Progenitor cell of endocrine pancreas (in vitro differentiated cells): ENCODE measurements at places on chromosomes 4 and X. TPM values are rescaled to one million over a fixed set of nuclear protein-coding genes. Genes with fewer than 3 reads are reported as not detected.

- H3K27me3 ChIP-seq = no peaks in the 10 kb centered on the region
- H3K4me1 ChIP-seq = no peaks in the 10 kb centered on the region
- H3K27ac ChIP-seq = no peak overlapping the region
- H3K4me3 ChIP-seq = no peak overlapping the region
These were observed 134.6 kb downstream of the ATP10D start for GRCh38 chr4:47619691-47620090.

GRCh38 chr4:108043526-108043925 is 53.8 kb downstream of the HADH start:
- H3K27me3 ChIP-seq = no peaks in the 10 kb centered on the region
- no peaks in the 10 kb centered on the region for H3K4me1 ChIP-seq
- H3K36me3 ChIP-seq = no peaks in the 10 kb centered on the region
- DNase-seq = no peak
- H3K4me3 ChIP-seq = no peak overlapping the region

- DNase-seq = no peak
- no peaks in the 10 kb centered on the region for H3K27me3 ChIP-seq
- no peak overlapping the region for H3K27ac ChIP-seq
These were observed 11.8 kb upstream of the ZNF630 start for GRCh38 chrX:48083212-48083611.

DNA sequence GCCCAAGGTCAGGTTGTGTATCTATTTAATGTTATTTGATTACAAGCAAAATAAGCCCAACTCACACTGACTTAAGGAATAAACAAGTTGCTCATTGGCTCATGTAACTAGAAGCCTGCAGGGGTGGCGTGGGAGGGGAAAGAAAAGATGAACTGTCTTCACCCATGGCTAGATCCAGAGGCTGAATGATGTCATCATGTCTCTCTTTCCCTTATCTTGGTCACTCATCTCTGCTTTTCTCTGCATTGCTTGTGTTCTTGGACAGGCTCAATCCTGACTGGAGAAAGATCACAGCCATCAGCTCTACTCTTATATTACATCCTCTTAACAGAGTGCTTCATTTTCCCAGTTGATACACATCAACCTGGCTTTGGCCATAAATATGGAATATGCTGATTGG is 290.0 kb upstream of the DIAPH2 start:
- H3K27me3 ChIP-seq = no peaks in the 10 kb centered on the region
- H3K4me3 ChIP-seq = no peak overlapping the region
- no peaks in the 10 kb centered on the region for H3K36me3 ChIP-seq
- H3K27ac ChIP-seq = no peak overlapping the region
- H3K4me1 ChIP-seq = no peaks in the 10 kb centered on the region
- no peak for DNase-seq

DNA sequence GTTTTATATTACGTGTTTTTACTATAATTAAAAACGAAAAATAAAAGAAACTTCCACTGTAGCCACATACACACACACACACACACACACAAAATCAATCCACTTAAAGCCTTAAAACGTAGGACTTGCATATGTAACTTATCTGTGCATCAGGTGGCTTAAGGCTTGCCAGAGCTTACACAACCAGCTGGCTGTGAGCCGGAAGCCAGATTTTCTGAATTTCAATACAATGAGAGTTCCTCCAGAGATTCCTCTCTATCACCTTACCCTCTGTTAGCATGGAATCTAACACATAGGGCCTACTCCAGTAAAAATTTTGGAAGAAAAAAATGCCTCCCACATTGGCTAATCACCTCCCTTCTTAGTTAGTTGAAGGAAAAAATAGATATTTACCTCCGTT is 27.9 kb upstream of the SLITRK4 start:
- H3K4me1 ChIP-seq = no peaks in the 10 kb centered on the region
- no peak overlapping the region for H3K27ac ChIP-seq
- H3K4me3 ChIP-seq = no peak overlapping the region

GRCh38 chr4:150501009-150501727 is 80.8 kb upstream of the MAB21L2 start:
- H3K27ac ChIP-seq = no peak overlapping the region
- no peak for DNase-seq
- H3K4me1 ChIP-seq = peaks cover 3% of the 10 kb centered on the region
- H3K36me3 ChIP-seq = peaks cover 18% of the 10 kb centered on the region
- no peak overlapping the region for H3K4me3 ChIP-seq

DNA sequence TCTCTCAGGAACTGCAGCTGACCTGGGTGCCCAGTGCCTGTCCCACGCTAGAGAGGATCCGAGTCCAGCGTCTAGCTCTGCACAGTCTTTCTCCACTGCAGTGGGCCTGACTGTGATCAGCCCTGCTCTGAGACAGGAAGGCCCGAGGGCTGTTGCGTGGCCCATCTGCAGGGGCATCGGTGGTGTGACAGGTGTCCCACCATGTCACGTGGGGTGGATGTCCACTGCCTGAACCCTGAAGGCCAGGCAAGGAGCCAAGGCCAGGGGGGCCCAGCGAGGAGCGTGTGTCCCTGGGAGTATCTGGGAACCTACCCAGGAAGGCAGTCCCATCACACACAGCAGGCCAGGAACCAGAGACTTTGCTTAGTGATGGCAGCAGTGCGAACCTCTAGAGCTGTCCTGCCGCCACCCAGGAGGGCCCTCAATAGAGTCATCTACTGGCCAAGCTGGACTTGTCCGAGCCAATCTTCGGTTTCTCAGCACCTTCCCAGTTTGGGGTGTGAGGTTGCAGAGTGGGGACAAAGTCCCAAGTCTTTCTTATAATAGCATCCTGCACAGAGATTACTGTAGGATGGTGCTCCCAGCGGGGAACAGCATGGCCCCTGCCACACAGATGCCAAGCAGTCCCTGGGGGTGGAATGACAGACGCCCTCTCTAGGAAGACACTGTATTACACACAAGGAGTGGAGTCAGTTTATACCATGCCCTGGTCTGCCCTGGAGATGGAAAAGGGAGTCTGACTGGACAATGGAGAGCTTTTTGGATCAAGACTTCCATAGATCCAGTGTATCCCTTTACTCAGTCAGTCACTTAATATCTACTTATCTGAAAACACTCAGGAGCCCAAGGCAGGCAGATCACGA is 38.3 kb downstream of the DCTD start:
- peaks cover 11% of the 10 kb centered on the region for H3K4me1 ChIP-seq
- DNase-seq = no peak
- no peak overlapping the region for H3K27ac ChIP-seq
- H3K36me3 ChIP-seq = peaks cover 30% of the 10 kb centered on the region
- peaks cover 7% of the 10 kb centered on the region for H3K27me3 ChIP-seq
- no peak overlapping the region for H3K4me3 ChIP-seq

DNA sequence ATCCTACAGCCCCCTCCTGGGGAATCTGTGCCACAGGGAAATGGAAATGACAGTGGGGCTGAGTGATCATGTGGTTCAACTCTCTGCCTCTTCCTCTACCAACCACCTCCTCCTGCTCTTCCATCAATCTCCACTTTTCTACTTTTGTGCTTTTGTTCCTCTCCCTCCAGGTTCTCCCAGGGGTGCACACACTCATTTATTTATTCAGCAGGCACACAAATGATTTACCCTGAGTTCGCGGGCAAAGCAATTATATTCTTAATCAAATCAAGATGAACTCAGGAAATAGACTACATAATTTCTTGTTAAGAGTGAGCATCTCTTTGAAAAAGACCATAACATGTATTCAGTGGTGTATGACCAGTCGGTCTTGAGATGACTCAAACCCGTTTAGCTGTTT is 69.2 kb downstream of the VCX3A start:
- H3K27ac ChIP-seq = no peak overlapping the region
- peaks cover 20% of the 10 kb centered on the region for H3K4me1 ChIP-seq
- H3K27me3 ChIP-seq = no peaks in the 10 kb centered on the region
- H3K4me3 ChIP-seq = no peak overlapping the region
- no peak for DNase-seq
- H3K36me3 ChIP-seq = no peaks in the 10 kb centered on the region

DNA sequence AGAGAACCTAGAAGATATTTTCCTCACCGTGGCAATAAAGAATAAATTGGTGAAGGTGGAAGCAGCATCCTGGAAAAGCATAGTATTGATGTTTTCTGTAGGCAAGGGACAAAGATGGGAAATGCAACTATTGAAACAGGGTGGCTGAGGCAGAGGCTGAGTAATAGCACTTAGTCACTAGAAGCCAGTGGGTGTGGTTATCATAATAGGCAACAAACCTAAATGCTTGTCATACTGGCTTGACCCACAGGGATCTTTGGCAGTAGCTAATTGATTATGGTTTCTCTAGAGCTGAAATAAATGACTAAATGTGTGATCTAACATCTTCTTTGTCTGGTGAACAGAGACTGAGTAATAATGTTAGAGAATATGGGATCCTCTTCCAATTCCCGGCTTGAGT is 353.6 kb upstream of the RPS6KA3 start:
- no peak overlapping the region for H3K4me3 ChIP-seq
- peaks cover 4% of the 10 kb centered on the region for H3K4me1 ChIP-seq
- H3K27me3 ChIP-seq = no peaks in the 10 kb centered on the region
- no peaks in the 10 kb centered on the region for H3K36me3 ChIP-seq
- no peak for DNase-seq

GRCh38 chr4:1216869-1217294 is 32.0 kb downstream of the CTBP1 start:
- no peaks in the 10 kb centered on the region for H3K27me3 ChIP-seq
- no peak overlapping the region for H3K27ac ChIP-seq
- H3K4me3 ChIP-seq = no peak overlapping the region
- no peak for DNase-seq
- peaks cover 23% of the 10 kb centered on the region for H3K36me3 ChIP-seq
- no peaks in the 10 kb centered on the region for H3K4me1 ChIP-seq

DNA sequence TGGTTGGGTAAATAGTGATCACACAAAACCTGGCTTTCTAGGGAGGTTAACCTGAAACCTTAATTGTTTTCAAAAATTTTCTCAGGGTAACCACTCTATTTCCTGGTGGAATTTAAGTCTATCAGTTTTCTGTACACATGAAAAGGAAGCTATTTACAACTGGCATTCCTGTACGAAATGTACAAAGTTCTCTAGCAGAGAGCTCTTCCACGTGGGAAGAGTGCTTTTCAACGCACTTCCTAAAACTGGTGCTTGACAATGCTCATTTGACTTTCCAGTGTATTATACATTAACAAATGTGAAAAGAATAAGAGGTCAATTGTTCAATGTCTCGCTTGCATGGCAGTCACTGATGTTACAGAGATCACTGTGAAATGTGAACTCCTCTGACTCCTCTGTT is 2.8 kb upstream of the SOD3 start:
- H3K4me1 ChIP-seq = peaks cover 32% of the 10 kb centered on the region
- no peak overlapping the region for H3K27ac ChIP-seq
- no peaks in the 10 kb centered on the region for H3K36me3 ChIP-seq
- no peak for DNase-seq

- H3K27me3 ChIP-seq = no peaks in the 10 kb centered on the region
- H3K27ac ChIP-seq = no peak overlapping the region
These were observed 97.6 kb downstream of the SLC34A2 start for GRCh38 chr4:25753239-25753638.

DNA sequence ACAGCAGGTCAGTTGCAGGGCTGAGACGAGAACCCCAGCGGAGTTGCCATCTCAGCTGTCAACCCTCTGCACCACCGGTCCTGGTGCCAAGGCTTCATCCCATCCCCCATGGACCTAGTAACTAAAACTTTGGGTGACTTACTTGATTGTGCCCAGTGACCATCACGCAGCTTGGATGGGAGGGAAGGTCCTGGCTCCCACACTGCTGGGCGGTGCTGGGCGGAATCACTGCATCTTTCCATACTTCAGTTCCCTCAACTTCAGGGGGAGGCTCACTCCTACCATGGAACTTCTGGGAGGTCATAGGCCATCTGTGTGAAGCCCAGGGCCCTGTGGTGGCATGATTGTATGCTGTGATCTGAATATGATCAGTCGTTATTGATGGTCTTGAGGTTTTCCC is 26.2 kb upstream of the JAKMIP1 start:
- peaks cover 25% of the 10 kb centered on the region for H3K27me3 ChIP-seq
- H3K27ac ChIP-seq = no peak overlapping the region
- H3K4me1 ChIP-seq = peaks cover 1% of the 10 kb centered on the region
- H3K4me3 ChIP-seq = no peak overlapping the region

- H3K27me3 ChIP-seq = no peaks in the 10 kb centered on the region
- H3K36me3 ChIP-seq = no peaks in the 10 kb centered on the region
- H3K4me1 ChIP-seq = peaks cover 23% of the 10 kb centered on the region
- H3K4me3 ChIP-seq = peak overlapping the region; percentile 24
- peak overlapping the region; percentile 65 for H3K27ac ChIP-seq
These were observed 655.6 kb upstream of the GALNTL6 start for GRCh38 chr4:171157462-171158082.

GRCh38 chr4:14772388-14772787 is 229.9 kb upstream of the CPEB2 start:
- H3K36me3 ChIP-seq = no peaks in the 10 kb centered on the region
- H3K27ac ChIP-seq = no peak overlapping the region
- H3K4me1 ChIP-seq = no peaks in the 10 kb centered on the region

DNA sequence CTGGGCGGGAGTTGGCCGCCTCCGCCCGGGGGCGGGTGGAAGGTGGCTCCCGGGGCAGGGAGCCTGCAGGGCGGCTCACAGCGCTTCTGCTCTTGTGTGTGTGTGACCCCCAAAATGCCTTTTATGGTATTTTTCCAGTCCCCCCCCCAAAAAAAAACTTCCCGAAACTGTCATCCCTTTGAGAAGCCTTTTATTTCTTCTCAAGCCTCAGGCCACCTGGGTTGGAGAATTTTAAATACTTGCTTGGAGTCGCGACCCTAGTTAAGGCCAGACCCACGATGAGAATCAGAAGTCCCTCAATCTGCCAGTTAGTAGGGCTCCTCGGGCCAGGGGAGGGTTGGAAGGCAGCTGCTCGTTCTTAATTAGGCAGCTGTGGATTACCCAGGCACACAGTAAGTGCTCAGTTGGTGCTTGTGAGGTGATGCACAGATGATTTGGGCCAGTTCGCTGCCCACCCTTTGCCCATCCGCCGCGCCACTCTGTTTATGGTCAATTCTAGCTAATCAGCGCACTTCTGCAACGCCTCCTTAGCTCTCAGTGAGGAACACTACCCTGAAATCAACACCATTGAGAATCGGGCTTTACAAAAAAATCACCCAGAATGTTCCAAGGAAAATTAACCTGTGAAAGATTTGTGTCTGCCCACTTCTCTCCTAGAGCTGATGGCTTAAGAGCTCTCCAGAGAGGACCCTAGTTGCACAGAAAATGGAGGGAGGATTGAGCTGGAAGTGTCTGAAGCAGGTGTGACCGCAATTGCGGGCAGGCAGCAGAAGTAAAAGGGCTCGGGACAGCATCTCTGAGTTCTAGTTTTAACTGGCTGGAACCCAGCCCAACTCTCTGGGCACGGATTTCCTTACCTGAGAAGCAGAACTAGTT is 648 bp upstream of the SCD5 start:
- peaks cover 2% of the 10 kb centered on the region for H3K36me3 ChIP-seq
- peaks cover 62% of the 10 kb centered on the region for H3K27me3 ChIP-seq
- H3K27ac ChIP-seq = no peak overlapping the region

- peaks cover 15% of the 10 kb centered on the region for H3K36me3 ChIP-seq
- no peaks in the 10 kb centered on the region for H3K27me3 ChIP-seq
- H3K4me3 ChIP-seq = no peak overlapping the region
- no peaks in the 10 kb centered on the region for H3K4me1 ChIP-seq
- no peak overlapping the region for H3K27ac ChIP-seq
These were observed 219.9 kb downstream of the EVC2 start for GRCh38 chr4:5488413-5488812.

CCNI gene
- total RNA-seq = 300 and 322 TPM in 2 replicates

MAGEB17 gene
- total RNA-seq = 0.19 and 0.27 TPM in 2 replicates

DACH2 gene
- 1.5 and 3.6 TPM in 2 replicates for total RNA-seq

CXCL13 gene
- total RNA-seq = not detected in 2 replicates

MAGEB1 gene
- total RNA-seq = not detected in 2 replicates

XG gene
- total RNA-seq = 1.2 and 2.4 TPM in 2 replicates
